Mucosa of gallbladder (tissue), 1 donor: ENCODE measurements at places on chromosomes 11 and 22.

DNA sequence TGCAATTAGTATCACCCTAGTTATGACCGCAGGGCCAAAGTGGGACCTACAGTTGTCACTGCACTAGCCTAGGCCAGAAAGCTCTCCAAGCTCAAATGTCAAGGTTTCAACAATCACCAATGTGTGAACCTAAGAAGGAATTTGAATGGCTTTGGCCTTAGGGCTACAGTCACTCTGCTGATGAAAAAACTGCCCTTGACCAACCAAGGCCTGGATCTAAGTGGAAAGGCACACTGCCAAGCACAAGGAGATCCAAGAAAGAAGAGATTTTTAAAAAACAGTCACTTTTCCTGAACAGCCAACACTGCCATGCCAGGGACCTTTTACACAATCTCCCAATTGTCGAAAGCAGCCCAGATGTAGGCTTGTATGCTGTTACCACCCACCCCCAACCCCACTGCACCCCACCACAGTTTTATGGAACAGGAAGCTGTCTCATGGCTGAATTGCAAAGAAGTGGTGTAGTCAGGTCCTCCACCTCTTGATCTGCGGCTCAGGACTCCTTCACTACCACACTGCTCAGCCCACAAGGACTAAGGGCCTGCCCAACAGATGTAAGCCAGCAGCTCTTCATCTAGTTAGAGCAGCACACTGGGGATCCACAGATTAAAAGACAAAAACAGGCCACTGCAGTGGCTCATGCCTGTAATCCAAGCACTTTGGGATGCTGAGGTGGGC, 32.9 kb downstream of the SMCO4 start:
- DNase-seq: no peak

DNA sequence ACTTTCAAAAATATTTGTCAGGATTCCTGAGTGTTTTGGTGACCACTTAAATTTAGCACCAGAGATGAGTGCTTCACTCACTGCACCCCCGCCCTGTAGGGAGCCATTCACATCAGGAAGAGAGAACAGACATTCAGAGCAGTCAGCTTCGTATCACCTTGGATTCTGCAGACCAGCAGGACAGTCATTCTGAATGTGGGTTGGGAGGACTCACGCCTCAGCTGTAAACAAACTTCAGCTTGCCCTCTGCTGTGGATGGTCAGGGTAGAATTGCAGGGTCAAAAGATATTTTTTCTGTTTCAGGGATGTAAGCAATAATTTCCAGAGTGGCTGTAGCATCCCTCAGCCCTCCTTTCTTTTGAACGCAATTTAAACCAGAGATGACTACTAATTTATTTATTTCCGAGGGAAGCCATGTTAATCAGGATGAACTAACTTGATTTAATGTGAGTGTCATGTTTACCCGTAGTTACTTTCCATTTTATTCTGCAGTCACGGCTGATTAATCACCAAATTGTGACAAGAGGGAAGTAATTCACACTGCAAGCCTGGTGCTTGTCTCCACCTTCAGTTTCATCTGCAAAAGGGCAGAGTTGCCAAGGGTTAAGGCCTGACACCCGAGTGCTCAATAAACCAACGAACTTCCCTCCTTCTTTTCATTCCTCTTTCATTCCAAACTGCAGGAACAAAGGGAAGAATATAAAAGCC, 174.2 kb upstream of the DDI1 start:
- no peak for DNase-seq

DNA sequence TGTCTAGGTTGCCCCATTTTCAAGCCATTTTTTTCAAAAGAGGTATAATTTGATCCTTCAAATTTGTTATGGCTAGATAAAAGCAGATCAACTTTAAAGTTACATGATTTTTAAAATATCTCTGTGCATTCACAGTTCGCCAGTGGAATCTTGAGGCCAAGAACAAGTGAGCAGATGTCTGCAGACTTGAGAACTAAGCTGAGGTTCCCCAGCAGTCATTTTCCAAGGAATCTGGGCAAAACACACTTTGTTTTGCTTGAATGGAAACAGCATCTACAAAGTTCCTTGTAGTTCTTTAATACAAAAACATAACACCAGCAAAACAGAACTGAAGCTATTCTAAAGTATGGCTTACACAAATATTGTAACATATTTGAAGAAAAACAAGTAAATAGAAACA, 7.7 kb downstream of the MPPED2 start:
- DNase-seq: no peak

GRCh38 chr11:102497061-102497460, 33.5 kb downstream of the MMP7 start:
- no peak for DNase-seq

GRCh38 chr11:118522571-118523072, 4.7 kb upstream of the TTC36 start:
- DNase-seq: no peak

DNA sequence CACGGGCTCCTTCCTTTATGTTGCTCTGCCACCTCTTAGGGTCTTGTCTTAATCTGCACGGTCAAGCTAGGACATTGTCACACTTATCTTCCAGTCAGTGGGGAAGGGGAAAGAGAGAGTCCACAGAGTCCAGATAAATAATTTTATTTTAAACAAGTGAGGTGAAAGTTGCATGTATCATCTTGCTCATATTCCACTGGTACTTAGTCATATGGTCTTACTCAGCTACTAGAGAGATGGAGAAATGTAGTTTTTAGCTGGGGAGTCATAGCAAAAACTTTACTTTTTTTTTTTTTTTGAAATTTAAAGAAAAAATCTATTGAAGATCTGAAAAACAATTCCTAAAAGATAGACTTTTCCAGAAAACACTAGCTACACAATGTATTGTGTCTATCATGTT, 29.0 kb downstream of the PDE3B start:
- no peak for DNase-seq

- no peak for DNase-seq
Measured at GRCh38 chr22:19691007-19691720, 23.1 kb upstream of the SEPTIN5 start.
